ENCODE measurements at places on chromosomes 5 and 9. TPM values are rescaled to one million over a fixed set of nuclear protein-coding genes. Genes with fewer than 3 reads are reported as not detected.

DNA sequence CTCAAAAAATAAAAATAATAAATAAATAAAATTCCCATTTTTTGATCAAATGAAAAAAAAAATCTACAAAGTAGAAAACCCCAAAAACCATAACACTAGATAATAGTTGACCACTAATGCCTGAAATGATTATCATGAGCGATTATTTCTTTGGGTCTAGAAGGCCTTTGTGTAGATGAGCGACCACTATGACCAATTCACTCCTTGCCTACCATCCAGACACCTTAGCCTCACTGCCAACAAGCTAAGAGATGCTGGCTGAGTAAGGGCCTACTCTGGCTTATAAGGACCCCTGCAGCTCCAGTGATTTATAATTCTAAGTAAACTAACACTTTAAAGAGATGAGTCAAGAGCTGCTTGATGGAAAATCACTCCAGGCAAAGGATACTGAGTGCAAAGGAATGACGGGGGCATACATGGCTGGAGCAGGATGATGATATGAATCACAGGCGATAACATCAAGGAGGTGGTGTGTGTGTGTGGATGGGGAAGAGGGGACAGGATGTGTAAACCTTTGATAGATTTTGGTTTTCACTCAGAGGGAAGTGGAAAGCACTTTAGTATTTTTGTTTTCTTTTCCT is 4.8 kb upstream of the F2RL1 start:
- peaks cover 11% of the 10 kb centered on the region for H3K4me1 ChIP-seq
- no peak for DNase-seq
- H3K36me3 ChIP-seq, result no peaks in the 10 kb centered on the region
- H3K4me3 ChIP-seq, result no peak overlapping the region
- H3K27me3 ChIP-seq, result peaks cover 38% of the 10 kb centered on the region

GRCh38 chr5:88805151-88805784 is 77.7 kb downstream of the MEF2C start:
- no peak overlapping the region for H3K27ac ChIP-seq
- H3K27me3 ChIP-seq, result peaks cover 2% of the 10 kb centered on the region
- H3K4me3 ChIP-seq, result no peak overlapping the region
- H3K36me3 ChIP-seq, result no peaks in the 10 kb centered on the region
- DNase-seq, result no peak

GRCh38 chr9:130825351-130825651 is 9.8 kb upstream of the ABL1 start:
- H3K4me1 ChIP-seq, result peaks cover 5% of the 10 kb centered on the region
- no peak overlapping the region for H3K4me3 ChIP-seq
- H3K36me3 ChIP-seq, result no peaks in the 10 kb centered on the region
- H3K27ac ChIP-seq, result no peak overlapping the region
- no peak for DNase-seq

- no peaks in the 10 kb centered on the region for H3K36me3 ChIP-seq
- H3K27ac ChIP-seq, result no peak overlapping the region
- H3K27me3 ChIP-seq, result no peaks in the 10 kb centered on the region
- H3K4me1 ChIP-seq, result no peaks in the 10 kb centered on the region
Observed at GRCh38 chr5:87572090-87572489, 159.4 kb upstream of the CCNH start.

GRCh38 chr5:167358868-167359492 is 932.5 kb upstream of the WWC1 start:
- H3K27ac ChIP-seq, result no peak overlapping the region
- no peak for DNase-seq
- H3K4me1 ChIP-seq, result no peaks in the 10 kb centered on the region
- H3K4me3 ChIP-seq, result no peak overlapping the region
- H3K27me3 ChIP-seq, result no peaks in the 10 kb centered on the region
- H3K36me3 ChIP-seq, result no peaks in the 10 kb centered on the region

DNA sequence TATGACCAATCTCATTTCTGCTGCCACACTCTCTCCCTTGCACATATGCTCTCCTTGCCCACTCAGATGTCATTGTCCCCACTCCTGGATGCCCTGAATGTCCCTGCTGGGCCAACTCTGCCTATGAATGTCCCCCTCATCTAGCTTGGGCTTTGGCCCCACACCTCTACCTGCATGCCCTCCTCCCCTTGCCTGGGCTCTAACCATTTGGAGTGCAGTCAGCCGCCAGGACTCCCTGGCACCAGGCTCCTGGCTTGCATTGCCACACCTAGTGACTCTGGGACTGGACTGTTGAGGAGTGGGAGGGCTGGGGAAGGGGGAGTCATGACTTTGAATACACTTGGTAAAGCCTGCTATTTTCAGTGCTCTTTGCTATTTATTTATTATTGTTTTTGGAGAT is 41.6 kb upstream of the POMT1 start:
- no peaks in the 10 kb centered on the region for H3K4me1 ChIP-seq
- no peaks in the 10 kb centered on the region for H3K27me3 ChIP-seq
- no peak for DNase-seq
- H3K27ac ChIP-seq, result no peak overlapping the region
- H3K36me3 ChIP-seq, result peaks cover 41% of the 10 kb centered on the region
- no peak overlapping the region for H3K4me3 ChIP-seq

DNA sequence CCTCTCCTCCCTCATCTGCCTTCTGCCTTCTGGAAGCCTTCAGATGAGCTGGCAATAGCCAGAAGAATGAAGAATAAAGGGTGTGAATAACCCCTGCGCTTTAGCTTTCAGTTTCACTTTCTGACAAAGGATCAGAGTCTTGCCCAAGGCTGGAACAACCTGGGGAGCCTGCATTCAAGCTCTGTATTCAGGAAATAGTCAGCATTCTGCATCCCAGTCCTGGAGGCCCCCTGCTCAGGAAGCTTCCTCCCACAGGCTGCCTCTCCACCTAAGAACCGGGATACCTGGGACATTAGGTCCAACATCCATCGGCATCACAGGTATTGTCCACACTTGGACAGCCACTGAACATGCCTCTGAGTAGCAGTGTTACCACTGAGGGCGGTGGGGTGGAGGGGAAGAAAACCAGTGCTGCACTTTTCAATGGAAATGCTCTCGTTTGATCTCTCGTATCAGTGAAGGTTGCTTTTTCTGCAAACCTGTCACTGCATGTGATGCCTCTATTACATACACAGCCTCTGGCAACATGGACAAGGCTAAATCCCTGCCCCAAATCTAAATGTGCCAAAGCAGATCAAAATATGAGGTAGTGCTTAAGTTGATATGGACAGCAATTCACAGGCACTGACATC is 39.8 kb upstream of the ACO1 start:
- H3K27ac ChIP-seq, result no peak overlapping the region
- H3K4me3 ChIP-seq, result no peak overlapping the region
- H3K4me1 ChIP-seq, result peaks cover 22% of the 10 kb centered on the region

GRCh38 chr5:112372543-112372942 is 46.5 kb downstream of the EPB41L4A start:
- no peak for DNase-seq
- peaks cover 2% of the 10 kb centered on the region for H3K27me3 ChIP-seq
- no peaks in the 10 kb centered on the region for H3K36me3 ChIP-seq
- no peaks in the 10 kb centered on the region for H3K4me1 ChIP-seq

DNA sequence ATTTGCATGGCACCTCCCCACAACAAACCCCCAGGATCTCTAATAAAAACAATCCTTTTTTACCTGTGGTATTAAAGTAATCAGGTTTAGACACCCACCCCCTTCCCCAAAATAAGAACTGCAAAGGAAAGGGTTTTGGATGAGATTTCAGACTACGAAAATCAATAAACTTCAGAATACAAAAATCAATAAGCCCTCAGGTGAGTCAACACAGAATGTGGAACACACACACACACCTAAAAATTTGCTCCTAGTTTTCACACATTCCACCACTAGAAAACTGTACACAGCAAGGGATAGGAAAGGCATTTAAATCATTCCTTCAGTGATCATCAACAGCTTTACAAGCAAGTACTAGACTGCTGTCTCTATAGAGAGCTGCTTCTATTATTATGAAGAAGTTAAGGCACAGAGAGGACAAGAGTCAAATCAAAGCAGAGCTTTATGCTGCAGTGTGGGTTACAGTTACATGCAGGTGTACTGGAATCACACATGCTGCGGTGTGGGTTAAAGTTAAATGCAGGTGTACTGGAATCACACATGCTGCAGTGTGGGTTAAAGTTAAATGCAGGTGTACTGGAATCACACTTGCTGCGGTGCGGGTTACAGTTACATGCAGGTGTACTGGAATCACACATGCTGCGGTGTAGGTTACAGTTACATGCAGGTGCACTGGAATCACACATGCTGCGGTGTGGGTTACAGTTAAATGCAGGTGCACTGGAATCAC is 36.3 kb downstream of the PFDN1 start:
- no peak for DNase-seq
- H3K36me3 ChIP-seq, result peaks cover 27% of the 10 kb centered on the region
- H3K27me3 ChIP-seq, result no peaks in the 10 kb centered on the region
- peaks cover 42% of the 10 kb centered on the region for H3K4me1 ChIP-seq
- peak overlapping the region; percentile 46 for H3K27ac ChIP-seq
- H3K4me3 ChIP-seq, result peak overlapping the region; percentile 9

- H3K27ac ChIP-seq, result no peak overlapping the region
- DNase-seq, result no peak
- H3K36me3 ChIP-seq, result no peaks in the 10 kb centered on the region
Observed at GRCh38 chr5:2320611-2321010, 430.9 kb downstream of the IRX2 start.

Gene LHX3
- not detected for total RNA-seq

Gene GLDC
- total RNA-seq, result 1.4 TPM

Gene TRIM14
- total RNA-seq, result 41.7 TPM

All from activated T-helper 1 cell treated with anti-CD3 and anti-CD28 coated beads, Interleukin-12 subunit alpha, Interleukin-12 subunit beta, Interleukin-2, Interleukin-4 antibody, amounts not matched to agents 30 ng/mL and 10 ng/mL and 1 ng/mL, durations not matched to agents 14 hours and 24 hours and 36 hours (primary cell).